Endodermal cell (in vitro differentiated cells): ENCODE measurements at places on chromosomes 1 and 21. TPM values are rescaled to one million over a fixed set of nuclear protein-coding genes. Genes with fewer than 3 reads are reported as not detected.

NCAM2 gene
- 0.46 and 0.77 TPM in 2 replicates for total RNA-seq

GNAT2 gene
- total RNA-seq = not detected in 2 replicates

NBPF12 gene
- 23.6 and 30.7 TPM in 2 replicates for total RNA-seq

SLAMF9 gene
- not detected in 2 replicates for total RNA-seq

DRAXIN gene
- 6.0 and 8.1 TPM in 2 replicates for total RNA-seq

CELA2A gene
- not detected in 2 replicates for total RNA-seq

PGLYRP4 gene
- total RNA-seq = not detected in 3 replicates

TARBP1 gene
- 58.2 to 64.5 TPM (median 62.4 TPM) in 3 replicates for total RNA-seq

RIPPLY3 gene
- total RNA-seq = 27.5 to 31.1 TPM (median 28.0 TPM) in 3 replicates

PAQR6 gene
- 11.9 to 18.5 TPM (median 16.4 TPM) in 3 replicates for total RNA-seq

ANKRD45 gene
- total RNA-seq = 1.2 to 1.9 TPM (median 1.6 TPM) in 3 replicates

AMIGO1 gene
- total RNA-seq = 2.3 and 2.4 TPM in 2 replicates

C1orf141 gene
- total RNA-seq = not detected in 2 replicates

AK2 gene
- 117 to 277 TPM (median 118 TPM) in 3 replicates for total RNA-seq

GPATCH4 gene
- total RNA-seq = 33.3 and 34.4 TPM in 2 replicates

NR1I3 gene
- total RNA-seq = not detected in 3 replicates

PER3 gene
- 5.1 to 6.3 TPM (median 6.1 TPM) in 3 replicates for total RNA-seq

MCOLN3 gene
- total RNA-seq = 12.0 and 12.6 TPM in 2 replicates

CLCA1 gene
- 0.12 to 0.63 TPM (median 0.60 TPM) in 3 replicates for total RNA-seq

SPRR2E gene
- total RNA-seq = not detected in 2 replicates

CHI3L1 gene
- total RNA-seq = 0.18 to 0.44 TPM (median 0.26 TPM) in 3 replicates

TMCO2 gene
- total RNA-seq = not detected in 3 replicates

CHRM3 gene
- 3.9 and 5.5 TPM in 2 replicates for total RNA-seq

TCEA3 gene
- total RNA-seq = 3.3 and 4.0 TPM in 2 replicates

RCSD1 gene
- 0.11 and 0.20 TPM in 2 replicates for total RNA-seq

SNX7 gene
- total RNA-seq = 36.1 to 41.5 TPM (median 40.5 TPM) in 3 replicates

NTRK1 gene
- total RNA-seq = 0.41 and 0.44 TPM in 2 replicates

S100A16 gene
- total RNA-seq = 135 and 152 TPM in 2 replicates

OR2T27 gene
- total RNA-seq = not detected in 3 replicates

PTGFRN gene
- 41.6 and 41.7 TPM in 2 replicates for total RNA-seq

DISC1 gene
- total RNA-seq = 7.1 and 9.4 TPM in 2 replicates

PRAMEF8 gene
- total RNA-seq = not detected in 2 replicates
